ENCODE measurements at places on chromosomes 3 and 15.

DNA sequence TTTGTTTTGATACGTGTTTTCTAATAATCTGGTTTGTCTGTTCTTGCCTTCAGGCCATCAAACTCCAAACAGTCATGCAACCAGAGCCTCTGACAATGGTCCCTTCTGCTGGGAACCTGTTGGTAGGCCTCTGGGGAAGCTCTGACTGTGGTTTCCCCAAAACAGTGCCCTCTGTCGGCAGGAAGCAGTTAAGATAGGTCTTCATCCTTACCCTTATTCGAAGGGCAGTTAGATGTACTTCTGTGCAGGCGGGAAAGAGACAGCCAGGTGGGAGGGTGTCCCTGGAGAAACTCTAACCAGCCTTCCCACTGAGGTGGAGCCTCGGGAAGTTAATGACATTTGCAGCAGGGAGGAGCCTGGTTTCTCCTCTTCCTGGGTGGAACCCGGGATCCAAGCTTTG, 81.6 kb upstream of the CHMP2B start:
- peak; percentile 32 for DNase-seq

DNA sequence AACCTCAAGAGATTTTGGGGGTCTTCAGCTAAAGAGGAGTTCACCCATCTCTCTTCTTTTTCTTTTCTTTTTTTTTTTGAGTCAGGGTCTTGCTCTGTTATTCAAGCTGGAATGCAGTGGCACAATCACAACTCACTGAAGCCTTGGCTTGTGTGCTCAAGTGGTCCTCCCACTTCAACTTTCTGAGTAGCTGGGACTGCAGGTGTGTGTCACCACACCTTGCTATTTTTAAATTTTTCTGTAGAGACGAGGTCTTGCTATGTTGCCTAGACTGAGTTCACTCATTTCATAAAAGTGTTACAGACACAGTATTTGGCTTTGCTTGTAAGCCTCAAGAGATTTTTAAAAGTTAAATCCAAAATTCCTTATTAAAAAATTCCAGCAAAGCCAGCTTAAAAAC, 71.7 kb downstream of the OXSM start:
- DNase-seq: no peak

- no peak for DNase-seq
Observed at GRCh38 chr3:49198611-49199230, 27.3 kb downstream of the KLHDC8B start.

DNA sequence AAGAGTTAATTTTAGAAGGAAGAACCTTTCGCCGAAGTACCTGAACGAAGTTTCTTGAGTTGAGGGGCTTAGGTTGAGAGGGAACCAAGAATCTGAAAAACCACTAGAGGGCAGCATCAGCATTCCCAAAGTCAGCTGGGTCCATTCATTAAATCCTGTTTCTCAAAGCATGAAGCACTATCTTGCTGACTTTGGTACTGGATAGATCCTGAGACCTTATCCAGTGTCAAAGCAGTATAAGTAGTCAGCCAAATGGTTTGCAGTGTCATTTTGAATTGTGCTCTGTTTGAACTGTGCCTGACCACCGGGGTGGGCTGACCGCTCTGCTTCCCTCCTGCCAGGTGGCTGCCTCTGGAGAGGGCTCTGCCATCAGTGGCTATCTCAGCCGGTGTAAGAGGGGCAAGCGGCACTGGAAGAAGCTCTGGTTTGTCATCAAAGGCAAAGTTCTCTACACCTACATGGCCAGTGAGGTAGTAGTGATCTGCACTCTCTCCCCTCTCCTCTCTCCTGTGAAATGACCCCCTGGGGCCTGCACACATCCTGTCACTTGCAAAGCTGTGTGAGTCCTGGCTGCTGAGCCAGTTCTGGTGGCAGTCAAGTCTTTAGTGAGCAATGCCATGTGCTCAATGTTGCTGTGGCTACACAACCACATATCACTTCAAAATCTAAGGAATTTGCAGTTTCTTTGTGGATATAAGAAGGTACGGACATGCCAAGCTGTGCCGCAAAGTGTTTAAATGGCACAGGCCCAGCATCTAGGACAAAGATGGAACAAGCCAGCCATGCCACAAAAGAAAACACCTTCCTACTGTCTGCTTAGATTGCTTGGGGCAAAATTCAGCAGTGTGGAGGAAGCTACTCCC, 21.4 kb upstream of the NR2C2 start:
- peak; percentile 59 for DNase-seq

DNA sequence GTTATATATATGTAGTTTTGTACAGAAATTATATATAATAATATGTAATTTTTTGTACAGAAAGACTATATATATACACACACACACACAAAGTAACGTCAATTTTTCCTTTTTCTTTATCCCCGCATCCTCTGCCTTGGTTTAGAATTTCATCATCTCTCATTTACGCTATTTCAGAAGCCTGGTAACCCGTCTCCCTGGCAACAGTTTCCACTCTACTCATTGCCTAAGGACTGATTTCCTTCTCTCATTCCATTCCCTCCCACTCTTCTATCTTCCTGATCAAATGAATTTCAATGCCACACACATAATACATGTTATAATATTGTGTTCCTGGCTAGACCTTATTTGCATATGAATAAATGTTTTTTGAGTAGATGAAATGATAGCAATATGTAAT, 47.8 kb upstream of the NDN start:
- DNase-seq: no peak

DNA sequence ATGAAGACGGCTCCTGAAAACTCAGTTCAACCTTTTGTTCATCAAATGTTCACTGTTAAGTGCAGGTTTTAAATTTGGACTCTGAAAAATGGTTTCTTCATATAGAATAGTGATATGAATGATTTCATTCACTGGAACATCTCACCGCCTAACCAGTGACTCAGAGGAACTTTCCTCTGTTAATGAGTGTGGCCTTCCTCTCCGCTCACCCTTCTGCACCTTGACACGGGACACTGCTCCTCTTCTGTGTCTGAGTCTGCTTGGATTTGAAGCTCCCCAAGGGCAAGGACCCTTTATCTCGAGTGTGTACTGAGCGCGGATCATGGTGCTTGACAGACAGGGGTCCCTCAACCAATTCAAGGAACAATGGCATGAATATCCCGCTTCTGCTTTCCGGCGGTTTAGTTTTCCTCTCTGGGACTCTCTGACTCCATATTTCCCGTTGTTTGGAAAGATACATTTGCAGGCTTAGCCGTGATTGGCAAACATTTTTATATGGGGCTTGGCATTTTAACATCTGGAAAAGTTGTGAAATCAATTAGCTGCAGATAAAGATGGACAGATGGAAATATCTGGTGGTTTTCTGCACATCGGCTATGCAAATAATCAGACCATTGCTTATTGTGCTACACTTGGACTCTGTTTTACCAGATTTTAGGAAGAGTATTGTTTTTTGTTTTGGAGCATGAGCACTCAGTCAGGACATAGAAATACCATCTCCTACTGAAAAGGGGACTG, 20.9 kb downstream of the KBTBD8 start:
- DNase-seq: peak; percentile 11

DNA sequence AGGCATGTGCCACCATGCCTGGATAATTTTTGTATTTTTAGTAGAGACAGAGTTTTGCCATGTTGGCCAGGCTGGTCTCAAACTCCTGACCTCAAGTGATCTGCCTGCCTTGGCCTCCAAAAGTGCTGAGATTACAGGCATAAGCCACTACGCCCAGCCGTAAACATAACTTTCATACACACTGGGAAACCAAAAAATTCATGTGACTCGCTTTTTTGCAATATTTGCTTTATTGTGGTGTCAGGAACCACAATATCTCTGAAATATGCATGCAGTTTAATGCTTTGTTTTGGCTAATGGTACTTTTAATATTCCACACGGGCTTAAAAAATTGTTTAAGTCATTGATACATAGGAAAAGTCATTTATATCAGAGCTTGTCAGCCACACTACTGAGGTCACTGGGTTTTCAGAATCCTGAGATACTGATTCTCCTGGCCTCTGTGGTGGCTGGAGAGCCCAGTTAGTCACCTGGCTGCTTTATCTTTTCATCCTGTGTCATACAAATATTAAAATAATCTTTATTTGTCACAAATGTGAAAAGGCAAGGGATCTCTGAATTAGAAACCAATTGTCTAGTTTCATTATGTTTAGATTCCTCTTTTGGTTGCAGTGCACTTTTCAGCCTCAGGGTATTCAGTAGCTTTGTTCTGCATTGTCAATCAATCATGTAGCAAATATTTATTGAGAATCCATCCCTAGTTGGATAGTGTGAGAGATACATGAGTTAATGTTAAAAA, 10.0 kb downstream of the TMEM62 start:
- DNase-seq: peak; percentile 44

DNA sequence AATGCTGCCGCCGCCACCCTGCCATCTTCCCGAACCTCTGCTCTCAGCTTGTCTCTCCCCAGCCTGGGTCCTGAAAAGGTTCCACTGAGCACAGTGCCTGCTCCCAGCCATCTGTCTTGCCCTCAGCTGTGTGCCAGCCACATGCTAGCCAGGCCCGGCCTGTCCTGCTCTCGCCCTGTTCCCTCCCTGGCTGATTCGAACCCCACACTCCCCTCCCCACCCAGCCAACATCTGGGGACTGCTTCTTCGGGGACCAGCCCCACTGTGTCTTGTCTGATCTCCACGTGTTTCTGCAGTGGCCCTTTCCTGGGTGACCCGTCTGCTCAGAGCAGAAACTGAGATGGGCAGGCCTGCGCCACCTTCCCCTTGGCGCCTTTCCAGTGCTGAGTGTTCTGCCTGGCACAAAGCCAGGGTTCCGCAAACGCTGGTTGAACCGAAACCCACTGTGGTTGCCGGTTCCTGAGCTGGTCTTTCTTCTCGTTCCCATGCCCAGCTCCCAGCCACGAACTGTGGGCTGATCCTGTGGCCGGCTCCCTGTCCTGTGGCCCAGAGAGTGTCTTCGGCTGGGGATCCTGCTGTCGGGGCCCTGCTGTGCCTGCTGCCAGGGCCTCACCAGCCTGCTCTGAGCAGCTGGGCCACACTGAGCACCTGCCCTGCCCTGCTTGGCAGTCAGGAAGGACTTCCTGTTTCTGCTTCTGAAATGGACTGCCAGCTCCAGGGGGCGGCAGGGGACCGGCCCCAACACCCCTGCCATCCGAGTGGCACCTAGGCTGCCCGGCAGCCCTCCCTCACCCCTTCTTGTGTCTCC, 62.7 kb upstream of the KLF13 start:
- no peak for DNase-seq

DNA sequence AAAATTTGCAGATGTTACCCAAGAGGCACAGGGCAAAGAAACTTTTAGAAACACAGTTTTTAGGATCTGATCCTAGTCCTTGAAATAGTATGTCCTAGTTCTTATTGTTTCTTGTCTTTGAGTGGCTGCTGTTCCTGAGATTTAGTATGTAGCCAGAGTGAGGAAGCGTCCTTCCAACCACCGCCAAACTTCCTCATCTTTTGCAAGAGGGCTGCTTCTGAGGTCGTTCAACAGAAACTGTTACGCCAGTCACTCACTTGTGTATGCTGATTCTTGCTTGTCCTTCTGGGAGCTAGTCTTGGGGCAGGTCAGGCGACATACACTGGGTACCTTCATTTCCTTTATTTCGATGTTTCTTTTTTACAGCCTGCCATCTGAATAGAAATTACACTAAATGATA, 577.3 kb upstream of the ZNF717 start:
- no peak for DNase-seq

DNA sequence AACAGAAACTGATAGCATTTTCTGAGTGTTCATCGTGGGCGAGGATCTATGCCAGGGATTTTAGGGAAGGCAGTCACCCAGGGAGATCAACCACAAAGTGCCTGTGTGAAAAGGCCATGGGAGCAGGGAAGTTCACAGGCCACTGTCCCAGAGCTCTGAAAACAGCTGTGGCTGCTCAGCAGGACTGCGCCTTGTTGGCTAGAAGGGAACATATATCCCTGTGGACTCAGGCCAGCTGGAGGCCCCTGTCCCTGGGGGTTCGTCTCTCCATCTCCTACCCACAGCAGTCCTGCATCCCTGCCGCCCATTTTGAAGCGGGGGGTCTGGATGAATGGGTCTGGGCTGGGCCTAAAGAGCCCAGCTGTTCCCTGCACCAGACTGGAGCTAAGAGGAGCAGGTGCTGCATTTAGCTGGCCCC, 27.8 kb downstream of the PPCDC start:
- no peak for DNase-seq

DNA sequence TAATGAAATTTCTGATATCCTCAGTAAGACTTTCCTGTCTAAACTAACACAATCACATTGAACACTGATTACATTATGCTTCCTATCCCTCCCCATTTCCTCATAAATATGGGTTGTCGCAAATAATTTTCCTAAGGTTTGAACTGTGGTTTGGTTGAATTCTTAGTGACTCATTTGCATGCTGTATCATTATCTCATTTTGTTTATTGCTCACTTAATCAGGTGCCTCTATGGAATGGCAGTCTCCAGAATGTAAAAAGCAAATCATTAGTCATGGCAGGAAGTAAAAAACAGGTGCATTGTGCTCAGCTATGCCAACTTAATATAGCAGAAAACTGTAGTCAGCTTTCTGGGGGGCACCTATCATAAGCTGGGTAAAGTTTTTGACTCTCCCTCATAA, 216.0 kb upstream of the ZBTB20 start:
- no peak for DNase-seq

- peak; percentile 7 for DNase-seq
Observed at GRCh38 chr3:179969525-179969924, 67.2 kb downstream of the PEX5L start.

DNA sequence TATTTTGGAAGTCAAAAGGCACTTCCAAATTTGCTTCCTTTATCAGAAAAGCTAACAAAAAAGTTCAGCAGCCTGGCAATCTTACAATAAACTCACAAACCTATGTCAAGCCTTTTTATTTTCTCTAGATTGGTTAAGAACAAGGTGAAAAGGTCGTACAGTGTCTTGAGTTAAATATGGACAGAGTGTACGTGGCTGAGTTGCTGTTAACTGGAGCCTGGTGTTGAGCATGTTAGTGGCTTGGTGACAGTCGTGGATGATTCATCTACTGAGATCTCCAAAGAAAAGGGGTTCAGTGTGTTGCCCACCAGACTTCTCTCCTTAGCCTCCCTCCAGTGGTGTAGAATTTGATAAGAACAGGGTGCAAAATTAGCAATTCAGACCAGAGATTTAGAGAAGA, 89.7 kb downstream of the SSR3 start:
- DNase-seq: no peak

DNA sequence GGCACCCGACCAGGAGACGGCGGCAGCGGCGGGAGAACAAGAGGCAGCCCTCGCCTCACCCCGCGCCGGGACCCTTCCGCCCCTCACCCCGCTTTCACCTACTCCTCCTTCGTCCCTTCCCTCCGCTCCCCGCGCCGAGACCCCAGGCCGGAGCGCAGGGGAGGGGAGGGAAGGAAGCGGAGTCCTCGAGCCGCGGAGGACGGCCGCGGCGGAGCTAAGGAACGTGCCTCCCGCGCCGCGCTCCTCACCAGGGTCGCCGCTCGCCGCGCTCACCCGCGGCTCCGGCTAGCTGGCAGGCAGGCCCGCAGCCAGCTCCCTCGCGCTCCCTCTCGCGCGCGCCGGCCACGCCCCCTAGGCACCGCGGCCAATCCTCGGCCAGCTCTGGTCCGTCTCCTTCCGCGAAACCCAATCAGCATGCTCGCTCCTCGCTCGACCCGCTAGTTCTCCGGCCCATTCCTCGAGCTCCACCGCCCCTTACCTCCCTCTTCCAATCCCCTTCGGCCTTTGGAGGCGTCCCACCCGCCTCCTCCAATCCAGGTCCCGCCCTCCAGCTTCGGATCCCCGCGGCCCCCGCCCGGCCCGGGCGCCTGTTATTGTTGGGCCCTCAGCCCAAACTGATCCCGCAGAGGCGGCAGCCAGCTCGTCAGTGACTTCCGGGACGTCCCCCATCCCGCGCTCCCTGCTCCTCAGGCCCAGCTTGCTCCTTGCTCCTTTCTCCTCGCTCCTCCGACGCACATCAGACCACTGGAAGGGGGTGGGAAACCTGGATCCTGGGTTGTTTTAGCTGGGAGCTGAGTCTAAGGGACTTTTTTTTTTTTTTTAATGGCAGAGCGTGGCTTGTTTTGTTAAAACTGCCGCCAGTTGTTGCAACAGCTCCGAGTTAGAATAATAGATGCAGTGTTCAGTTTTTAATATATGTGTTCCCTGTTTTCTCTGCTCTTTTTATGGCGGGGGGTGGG, at the start of gene DCBLD2:
TSS of gene DCBLD2 (minus strand) at position 304 of the 959 bp plus-strand sequence. CDS start 369 bp downstream, outside the sequence.
- peak; percentile 100 for DNase-seq
